ENCODE measurements at places on chromosomes 4 and X.
A peak's percentile ranks its signal among the peaks of the same experiment; 100 is the strongest.

DNA sequence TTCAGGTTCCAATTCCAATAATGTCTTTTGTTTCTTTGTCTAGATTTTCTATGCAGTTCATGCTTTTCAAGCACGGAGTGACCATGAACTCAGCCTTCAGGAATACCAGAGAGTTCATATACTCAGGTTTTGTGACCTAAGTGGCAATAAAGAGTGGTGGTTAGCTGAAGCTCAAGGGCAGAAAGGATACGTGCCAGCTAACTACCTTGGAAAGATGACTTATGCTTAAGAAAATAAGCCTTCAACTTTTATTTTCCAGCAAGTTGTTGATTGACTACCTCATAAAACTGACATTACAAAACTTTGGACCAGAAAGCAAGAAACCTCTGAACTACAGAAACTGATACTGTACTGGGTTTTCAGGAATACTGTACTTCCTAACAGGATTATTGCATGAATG is 30.8 kb downstream of the INTS12 start:
- DNase-seq: no peak

GRCh38 chr4:118224243-118224829 is 128.5 kb downstream of the PRSS12 start:
- DNase-seq: peak; percentile 26

DNA sequence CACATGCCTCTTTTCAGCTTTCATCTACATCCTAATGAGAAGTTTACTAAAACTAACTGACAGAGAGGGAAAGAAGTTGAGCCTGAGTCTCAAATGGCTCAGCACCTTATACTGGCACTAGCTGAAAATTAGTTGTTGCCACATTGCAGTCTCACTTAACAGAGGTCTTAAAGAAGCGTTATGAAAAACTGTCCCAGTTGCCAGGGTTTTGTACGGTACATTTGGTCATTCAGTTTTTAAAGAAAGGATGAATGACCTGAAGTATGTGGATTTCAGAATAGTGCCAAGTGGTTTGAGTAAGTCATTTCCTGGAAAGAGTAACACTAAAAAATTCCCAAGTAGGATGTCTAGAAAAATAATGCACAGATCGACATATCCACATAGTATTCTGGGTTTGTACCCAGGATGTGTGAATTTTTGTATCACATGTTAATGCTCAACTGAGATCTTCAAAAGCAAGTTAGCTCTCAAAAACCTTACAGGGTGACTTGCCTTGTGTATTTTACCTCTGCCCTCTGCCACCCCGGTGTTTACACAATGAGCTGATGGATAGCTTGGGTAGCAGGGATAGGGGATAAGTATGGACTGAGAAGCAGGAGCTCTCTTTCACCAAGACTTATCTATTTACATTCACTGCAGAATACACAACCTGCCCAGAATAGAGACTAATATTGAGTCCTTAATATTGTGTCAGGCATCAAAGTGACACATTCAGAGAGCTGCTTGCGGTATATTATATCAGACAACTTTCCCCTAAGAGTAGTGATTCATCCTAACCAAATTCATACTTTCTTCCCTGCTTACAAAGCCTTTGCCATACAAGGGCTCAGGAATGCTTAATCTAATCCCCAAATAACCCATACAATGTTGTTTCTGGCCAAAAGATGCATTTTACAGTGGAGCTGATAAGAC is 1075.7 kb upstream of the PABPC4L start:
- DNase-seq: peak; percentile 12

- DNase-seq: no peak
Measured at GRCh38 chr4:10115271-10115796, 1.3 kb downstream of the WDR1 start.

DNA sequence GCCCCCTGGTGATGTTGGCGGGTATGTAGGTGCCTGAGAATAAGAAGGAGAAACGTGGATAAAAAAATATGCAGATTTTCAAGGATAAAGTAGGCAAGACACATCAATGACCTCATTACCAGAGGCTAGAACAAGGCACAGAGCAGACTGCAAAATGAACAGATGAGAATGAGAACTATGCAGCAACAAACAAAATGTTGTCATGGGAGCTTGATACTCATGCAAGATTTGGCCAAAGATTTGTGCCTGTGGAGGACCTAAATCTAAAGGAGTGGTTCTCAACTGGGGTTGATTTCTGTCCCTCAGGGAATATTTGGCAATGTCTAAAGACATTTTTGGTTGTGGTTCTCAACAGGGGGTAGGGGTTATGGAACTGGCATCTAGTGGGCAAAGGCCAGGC is 177.3 kb downstream of the FRMPD4 start:
- DNase-seq: no peak

DNA sequence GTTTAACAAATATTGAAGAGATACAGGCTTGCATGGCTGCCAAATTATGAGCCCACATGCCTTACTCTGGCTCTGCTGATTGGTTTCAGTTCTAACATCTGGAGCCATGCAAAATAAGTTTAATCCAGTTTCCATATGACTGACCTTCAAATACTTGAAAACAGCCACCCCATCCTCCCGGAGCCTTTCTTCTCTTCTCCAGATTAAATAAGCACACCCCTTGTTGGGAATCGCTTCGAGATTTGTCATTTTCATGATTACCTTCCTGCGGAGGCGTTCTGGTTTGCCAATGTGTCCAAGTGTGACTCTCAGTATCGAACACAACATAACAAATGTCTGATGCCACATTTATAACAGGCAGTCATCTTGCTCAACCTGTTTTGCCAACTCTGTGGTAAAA is 101.6 kb upstream of the JADE1 start:
- DNase-seq: no peak

GRCh38 chr4:122772311-122772710 is 39.8 kb downstream of the BBS12 start:
- DNase-seq: no peak

- DNase-seq: no peak
Measured at GRCh38 chr4:172826346-172826745, 342.3 kb upstream of the GALNT7 start.

DNA sequence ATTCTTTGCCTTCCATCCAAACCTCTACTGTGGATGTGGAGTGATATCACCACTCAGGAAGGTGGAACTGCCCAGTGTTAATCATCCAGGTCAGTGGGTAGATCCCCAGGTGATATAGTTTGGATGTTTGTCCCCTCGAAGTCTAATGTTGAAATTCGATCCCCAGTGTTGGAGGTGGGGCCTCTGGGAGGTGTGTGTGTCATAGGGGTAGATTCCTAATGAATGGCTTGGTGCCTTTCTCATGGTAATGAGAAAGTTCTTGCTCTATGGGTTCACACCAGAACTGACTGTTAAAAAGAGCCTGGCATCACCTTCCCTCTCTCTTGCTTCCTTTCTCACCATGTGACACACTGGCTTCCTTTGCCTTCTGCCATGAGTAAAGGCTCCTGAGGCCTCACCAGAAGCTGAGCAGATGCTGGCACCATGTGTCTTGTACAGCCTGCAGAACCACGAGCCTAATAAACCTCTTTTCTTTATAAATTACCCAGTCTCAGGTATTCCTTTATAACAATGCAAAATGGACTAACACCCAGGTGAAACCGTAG is 6.8 kb upstream of the SOWAHB start:
- no peak for DNase-seq

GRCh38 chrX:103437147-103437873 is 61.0 kb downstream of the BEX3 start:
- DNase-seq: no peak

DNA sequence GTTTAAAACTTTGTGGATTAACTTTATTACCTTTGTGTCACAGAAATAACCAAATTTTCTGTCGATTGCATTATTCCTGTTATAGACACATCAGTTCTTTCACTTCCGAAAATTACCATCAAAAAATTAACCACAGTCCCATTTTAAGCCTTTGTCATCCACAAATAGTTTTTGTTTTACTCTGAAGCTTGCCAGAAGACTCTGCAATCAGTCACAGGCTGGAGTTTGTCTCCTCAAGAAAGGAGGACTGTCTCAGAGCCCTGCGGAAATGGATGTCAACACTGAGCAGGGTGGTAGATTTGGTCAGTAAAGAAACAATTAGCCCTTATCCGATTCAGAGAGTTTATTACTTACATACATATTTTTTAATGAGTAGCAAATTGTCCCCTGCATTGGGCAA is 20.1 kb upstream of the TCEAL4 start:
- DNase-seq: no peak

DNA sequence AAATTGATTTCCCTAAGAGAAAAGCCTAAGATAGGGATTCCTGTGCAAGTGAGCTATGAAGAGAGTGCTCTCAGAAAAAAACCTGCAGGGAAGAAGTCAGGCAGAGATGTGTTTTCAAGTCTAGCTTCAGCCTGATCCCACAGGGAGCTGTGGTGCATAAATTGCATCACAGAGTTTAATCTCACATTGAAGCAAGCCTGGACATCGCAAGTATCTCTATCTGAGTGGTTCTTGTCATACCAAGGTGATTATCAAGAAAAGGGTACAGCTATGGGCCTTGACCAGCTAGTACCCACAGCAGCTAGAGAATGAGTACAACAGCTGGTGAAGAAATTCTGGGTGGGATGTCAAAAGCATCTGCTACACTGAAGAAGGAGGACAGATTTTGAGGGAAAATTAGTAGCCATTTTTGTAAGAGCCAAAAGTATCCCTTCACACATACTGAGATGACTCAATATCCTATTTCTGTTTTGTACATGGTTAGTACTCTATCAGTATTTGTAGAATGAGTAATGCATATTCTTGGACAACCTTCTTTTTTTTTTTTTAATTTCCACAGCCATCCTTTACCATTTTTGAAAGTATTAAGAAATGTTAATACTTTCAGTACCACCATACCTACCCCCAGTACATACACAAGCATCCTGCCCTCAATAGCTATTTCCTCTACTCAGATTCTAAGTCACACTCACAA is 708.9 kb downstream of the IL1RAPL1 start:
- DNase-seq: no peak

GRCh38 chr4:123453061-123453680 is 56.6 kb downstream of the SPRY1 start:
- DNase-seq: no peak

DNA sequence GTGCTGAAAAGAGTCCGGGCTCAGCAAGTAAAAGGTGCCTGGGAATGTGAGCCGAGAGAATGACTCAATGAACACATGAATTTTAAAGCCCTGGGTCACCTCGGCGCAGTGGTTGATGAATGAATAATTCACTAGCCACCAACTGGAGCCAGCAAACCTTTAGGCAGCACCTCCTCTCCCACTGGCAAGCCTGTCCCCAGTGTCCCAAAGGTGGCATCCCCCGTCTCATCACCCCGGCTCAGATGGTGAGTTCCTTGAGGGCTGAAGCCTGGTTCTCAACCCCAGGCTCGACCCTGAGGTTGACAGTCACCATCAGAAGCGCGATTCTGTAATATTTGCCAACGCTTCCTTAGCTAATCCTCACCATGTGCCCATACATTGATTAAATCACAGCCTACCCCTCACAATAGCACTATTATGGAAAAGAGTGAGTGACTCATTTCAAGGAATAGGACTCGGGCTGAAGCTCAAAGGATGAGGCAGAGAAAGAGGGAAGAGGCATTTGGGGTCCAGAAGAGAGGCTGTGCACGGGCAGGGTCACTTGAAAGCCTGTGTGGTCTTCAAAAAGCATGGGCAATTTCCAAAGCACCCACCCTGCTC is 2.7 kb upstream of the CCNQ start:
- DNase-seq: no peak

DNA sequence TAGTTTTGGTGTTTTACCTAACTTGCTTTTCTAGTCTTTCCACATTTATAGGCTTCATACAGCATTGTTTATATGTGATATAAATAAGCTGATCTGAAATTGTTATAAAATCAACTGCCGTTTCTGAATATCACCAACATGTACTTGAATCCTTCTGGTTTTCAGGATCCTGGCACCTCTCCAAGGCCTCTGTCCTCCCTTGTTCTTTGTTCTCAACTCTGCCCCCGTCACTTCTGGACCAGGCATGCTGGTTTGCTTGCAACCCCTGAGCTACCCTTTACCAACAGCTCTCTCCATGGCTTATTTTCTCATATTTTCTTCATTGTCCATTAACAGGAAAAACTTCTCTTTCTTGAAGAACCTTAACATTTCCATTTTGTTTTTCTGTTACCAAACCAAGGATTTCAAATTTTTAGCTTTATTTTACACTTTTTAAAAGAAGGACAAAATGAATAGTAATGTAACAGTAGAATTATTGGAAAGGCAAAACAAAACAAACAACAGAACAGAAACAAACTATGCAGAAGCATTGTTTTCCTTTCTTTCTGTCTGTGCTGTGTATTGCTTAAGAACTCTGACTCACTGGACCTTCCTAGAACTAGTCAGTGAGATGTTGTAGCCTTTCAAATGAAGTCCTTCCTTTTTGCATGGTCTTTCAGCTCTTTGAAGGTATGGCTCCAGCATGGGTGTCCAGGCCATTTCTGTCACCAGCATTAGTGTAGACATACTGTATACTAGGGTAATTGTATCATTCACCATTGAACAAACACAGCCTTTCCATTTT is 44.8 kb downstream of the BANK1 start:
- DNase-seq: no peak

GRCh38 chr4:119212964-119213606 is 572 bp downstream of the USP53 start:
- DNase-seq: peak; percentile 59

- no peak for DNase-seq
Measured at GRCh38 chrX:154096140-154097002, 1.1 kb downstream of the MECP2 start.

DNA sequence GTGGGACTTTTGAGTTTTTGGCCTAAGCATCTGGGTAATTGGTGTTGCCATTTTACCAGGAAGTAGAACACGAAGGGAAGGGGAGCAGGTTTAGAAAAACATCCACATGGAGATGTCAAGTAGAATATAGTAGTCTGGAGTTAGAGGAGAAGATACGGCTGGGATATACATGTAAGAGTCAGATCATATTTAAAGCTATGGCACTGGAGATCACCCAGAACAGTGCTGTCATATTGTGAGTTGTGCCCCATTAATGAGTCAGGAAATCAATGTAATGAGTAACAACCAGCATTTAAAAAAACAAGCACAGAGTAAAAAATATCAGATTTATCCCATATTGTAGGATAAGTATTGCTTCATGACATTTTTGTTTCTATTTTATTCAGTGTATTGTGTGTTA is 4.2 kb downstream of the GSTCD start:
- no peak for DNase-seq

DNA sequence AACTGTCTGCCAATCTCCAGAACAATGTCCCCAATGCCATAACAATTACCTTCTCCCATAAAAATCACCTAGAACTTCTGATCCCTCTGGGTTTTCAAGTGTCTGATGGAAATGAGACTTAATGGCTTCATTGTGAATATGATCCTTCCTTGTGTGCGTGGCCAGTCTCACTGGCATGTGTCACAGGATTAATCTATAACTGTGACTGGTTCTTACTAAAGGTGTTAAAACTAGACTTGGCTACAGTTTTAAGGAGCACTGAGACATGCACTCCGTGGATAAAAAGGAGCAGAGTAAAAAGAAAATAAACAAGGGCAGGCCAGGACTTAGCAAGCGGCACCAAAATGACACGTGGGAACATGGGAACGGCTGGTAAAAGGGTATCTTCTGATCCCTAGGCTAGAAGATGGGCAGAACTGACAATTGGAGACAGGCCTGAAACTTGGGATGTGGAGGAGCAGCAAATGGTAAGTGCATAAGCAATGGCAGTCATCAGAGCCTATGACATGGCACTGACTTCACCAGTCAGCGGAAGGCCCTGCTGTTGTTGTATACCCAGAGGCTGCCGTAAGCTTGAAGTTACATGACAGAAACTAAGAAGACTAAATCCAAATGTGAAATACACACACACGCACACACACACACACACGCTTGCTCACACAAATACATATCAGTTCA is 256.6 kb upstream of the NOCT start:
- no peak for DNase-seq

GRCh38 chr4:109049926-109050325 is 252.5 kb downstream of the COL25A1 start:
- no peak for DNase-seq

- no peak for DNase-seq
Measured at GRCh38 chr4:96839441-96839840, 999.5 kb downstream of the PDHA2 start.

Data from AG04449 (cell line).